Left ventricle myocardium inferior (tissue), 1 donor: ENCODE measurements at places on chromosomes 2 and 18.
A peak's percentile ranks its signal among the peaks of the same experiment; 100 is the strongest.

GRCh38 chr2:41691561-41691960 is 356.3 kb upstream of the PKDCC start:
- H3K27ac ChIP-seq: no peak overlapping the region
- no peaks in the 10 kb centered on the region for H3K27me3 ChIP-seq
- H3K4me1 ChIP-seq: no peaks in the 10 kb centered on the region
- DNase-seq: no peak
- no peak overlapping the region for H3K4me3 ChIP-seq

DNA sequence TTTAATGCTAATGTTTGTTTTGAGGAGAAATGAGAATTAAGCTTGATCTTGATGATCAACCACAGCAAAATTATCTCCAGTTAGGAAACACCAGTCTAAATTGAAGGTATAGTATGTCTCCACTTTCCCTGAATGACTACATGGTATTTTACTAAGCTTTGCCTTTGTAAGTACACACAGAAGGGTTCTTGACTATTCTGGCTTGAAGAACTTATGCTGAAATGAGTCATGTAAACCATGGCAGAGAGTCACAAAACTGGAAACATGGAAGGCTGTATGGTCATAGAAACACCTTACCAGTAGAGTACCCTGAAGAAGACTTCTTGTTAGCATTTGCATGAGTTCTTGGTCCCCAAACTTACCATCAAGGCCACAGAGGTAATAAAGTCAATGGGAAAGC is 250.5 kb downstream of the SLC8A1 start:
- H3K4me3 ChIP-seq: no peak overlapping the region
- H3K36me3 ChIP-seq: no peaks in the 10 kb centered on the region
- peaks cover 53% of the 10 kb centered on the region for H3K4me1 ChIP-seq
- H3K27ac ChIP-seq: no peak overlapping the region
- DNase-seq: no peak

DNA sequence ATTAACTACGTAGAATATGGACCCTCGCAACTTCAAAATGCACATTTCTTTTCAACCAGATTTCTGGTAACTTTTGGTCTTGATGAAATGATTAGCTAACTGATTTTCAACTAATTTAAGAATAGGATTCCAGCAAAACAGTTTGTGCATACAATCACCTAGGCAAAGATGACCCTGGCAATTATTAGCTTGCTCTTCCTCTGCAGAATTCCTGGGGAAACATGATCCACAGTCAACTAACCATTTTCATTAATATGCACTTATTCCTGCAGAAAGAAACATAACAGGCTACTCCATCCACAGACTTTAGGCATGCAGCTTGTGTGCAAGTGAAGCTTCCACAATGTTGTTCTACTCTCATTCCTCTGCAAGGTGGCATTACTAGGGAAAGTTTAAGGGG is 1150.8 kb upstream of the FANCL start:
- no peaks in the 10 kb centered on the region for H3K36me3 ChIP-seq
- DNase-seq: no peak
- H3K27me3 ChIP-seq: no peaks in the 10 kb centered on the region
- no peak overlapping the region for H3K27ac ChIP-seq
- no peak overlapping the region for H3K4me3 ChIP-seq

DNA sequence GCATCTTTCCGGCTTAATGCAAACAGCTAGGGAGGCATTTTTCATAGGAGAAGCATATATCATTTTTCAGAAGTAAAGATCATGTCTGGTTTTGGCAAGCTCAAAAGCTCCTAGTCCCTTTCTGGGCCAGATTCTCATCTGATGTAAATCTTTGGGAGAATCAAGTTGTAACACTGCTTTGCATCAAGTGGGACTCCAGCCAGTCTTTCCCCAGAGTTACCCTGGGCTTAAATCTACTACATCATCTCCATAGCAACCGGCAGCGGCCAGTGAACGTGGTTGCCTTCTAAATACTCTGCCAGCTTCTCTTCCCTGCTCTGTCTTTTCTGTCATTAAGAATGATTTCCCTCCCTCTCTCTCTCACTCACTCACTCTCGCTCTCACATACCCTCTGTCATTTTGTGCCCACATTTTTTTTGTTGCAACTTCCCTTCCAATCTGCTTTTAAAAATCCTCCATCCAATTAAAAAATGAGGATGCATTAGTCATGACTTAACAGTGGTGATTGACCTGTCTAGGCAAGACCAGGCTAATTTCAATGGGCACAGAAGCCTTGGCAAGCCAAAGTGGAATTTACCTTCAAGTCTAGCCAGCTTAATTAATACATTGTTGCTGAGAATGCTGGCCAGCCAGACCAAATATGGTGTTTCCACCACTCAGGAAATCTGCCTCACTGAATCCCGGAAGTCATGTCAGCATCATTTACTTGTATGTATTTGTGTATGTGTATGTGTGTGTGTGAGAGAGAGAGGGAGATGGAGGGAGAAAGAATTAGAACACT is 93.0 kb downstream of the NRP2 start:
- peaks cover 32% of the 10 kb centered on the region for H3K27me3 ChIP-seq
- H3K4me3 ChIP-seq: no peak overlapping the region
- no peaks in the 10 kb centered on the region for H3K4me1 ChIP-seq
- no peaks in the 10 kb centered on the region for H3K36me3 ChIP-seq

DNA sequence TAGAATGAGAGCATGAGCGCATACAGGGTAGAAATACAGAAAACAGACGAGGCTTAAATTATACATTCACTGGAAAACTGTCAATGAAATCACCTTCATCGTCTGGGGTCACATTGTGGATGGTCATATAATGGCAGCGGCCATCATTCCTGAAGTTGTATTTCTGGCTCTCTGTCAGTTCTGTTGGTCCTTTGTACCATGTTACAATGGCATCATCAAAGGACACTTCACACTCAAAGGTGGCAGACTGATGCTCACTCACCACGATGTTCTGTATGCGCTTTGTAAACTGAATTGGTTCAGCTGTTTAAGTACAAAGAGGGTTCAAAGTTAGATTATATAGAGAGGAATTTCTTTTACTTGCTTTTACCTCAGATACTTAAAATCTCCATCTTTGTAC is 104.9 kb downstream of the TTN start:
- H3K27ac ChIP-seq: peak overlapping the region; percentile 9
- H3K4me1 ChIP-seq: peaks cover 14% of the 10 kb centered on the region
- no peaks in the 10 kb centered on the region for H3K27me3 ChIP-seq
- DNase-seq: no peak
- H3K4me3 ChIP-seq: no peak overlapping the region
